Activated CD8-positive, alpha-beta T cell treated with anti-CD3 and anti-CD28 coated beads for 36 hours (primary cell): ENCODE measurements at places on chromosomes 13 and 19. TPM values are rescaled to one million over a fixed set of nuclear protein-coding genes. Genes with fewer than 3 reads are reported as not detected.

GRCh38 chr19:54949412-54949811 is 2.1 kb upstream of the NLRP7 start:
- DNase-seq = no peak

The ZNF266 gene
- 23.5 TPM for total RNA-seq

The P2RY11 gene
- 59.0 TPM for total RNA-seq

- no peak for DNase-seq
Measured at GRCh38 chr13:48231933-48232332, 1.1 kb upstream of the ITM2B start.

- peak; percentile 36 for DNase-seq
Measured at GRCh38 chr13:84896128-84896527, 903.1 kb downstream of the SLITRK6 start.

- no peak for DNase-seq
Measured at GRCh38 chr13:23788459-23788858, 100.7 kb downstream of the MIPEP start.

DNA sequence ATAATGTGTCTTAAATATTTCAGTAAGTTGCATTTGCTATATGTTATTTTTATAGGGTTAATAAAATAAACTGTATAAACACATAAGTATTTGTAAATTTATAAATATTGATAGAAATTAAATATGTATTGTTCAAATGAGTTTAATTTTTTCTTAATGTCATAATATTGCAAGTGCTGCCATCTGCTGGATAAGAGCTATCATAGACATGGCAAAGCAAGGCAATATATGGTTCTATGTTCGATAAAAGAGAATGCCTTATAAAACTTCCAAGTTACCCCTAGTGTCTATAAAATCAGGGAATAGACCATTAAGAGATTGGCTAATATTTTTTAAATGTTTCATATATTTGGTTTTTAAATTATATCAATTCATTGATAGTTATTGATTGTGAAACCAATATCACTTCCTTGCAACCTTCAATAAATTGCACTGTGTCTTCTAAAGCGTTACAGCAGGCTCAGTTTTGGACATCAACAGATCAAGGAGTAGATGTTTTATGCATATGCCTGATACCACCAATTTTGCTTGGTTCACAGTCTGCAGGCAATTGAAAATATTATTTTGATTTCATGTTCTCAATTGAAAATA is 29.0 kb upstream of the SLITRK6 start:
- DNase-seq = no peak

DNA sequence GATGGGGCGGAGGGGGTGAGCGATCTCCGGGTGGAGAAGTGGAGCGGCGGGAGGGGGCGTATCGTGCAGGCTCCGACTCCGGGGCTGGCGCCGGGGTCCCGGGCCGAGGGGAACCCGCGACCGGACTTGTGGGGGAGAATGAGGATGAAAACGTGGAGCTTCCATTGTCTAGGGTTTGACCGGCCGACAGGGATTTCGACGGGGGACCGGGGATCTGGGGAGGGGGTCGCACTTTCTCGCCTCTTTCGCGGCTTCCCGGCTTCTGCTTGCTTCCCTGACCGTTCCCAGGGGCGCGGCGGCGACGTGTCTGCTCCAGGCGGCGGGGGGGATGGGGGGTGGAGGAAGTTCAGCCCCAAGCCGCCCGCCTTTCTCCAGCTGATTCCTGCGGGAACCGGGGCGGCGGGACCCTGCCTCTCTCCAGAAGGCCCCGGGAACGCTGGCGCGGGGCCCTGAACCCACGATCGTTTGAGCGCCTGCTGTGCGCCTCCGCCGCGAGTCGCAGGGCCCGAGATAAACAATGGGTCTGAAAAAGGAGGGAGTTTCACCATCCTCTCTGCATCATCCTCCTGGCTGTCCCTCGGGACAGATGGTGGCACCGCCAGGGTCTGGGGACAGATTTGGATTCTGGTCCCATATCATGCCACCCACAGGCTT is 790 bp downstream of the TPM4 start:
- peak; percentile 28 for DNase-seq

GRCh38 chr19:17455308-17456123 is 5.2 kb downstream of the NXNL1 start:
- DNase-seq = no peak

DNA sequence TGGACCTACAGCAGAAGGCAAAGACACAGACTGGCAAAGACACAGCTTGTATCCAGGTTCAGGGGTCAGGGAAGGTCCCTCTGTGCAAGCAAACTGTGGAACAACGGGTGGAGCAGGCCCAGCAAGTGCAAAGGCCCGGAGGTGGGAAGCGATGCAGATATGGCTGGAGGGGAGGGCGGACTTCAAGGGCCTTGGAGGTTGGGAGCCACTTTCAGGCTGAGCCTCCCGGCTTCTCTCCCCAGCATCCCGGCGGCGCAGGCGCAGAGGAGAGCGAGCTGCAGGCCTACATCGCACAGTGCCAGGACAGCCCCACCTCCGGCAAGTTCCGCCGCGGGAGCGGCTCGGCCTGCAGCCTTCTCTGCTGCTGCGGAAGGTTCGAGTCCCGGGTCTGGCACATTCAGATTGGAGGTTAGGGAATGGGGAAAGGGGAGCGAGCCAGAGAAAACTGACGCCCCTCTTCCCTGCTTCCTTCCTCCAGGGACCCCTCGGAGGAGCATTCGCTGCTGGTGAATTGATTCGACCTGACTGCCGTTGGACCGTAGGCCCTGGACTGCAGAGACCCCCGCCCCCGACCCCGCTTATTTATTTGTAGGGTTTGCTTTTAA is 2.1 kb upstream of the PNPLA6 start:
- no peak for DNase-seq

The SLC1A6 gene
- not detected for total RNA-seq

GRCh38 chr19:3193256-3194105 is 7.8 kb downstream of the NCLN start:
- DNase-seq = no peak

The RINL gene
- 87.7 TPM for total RNA-seq

The TNFRSF19 gene
- not detected for total RNA-seq

DNA sequence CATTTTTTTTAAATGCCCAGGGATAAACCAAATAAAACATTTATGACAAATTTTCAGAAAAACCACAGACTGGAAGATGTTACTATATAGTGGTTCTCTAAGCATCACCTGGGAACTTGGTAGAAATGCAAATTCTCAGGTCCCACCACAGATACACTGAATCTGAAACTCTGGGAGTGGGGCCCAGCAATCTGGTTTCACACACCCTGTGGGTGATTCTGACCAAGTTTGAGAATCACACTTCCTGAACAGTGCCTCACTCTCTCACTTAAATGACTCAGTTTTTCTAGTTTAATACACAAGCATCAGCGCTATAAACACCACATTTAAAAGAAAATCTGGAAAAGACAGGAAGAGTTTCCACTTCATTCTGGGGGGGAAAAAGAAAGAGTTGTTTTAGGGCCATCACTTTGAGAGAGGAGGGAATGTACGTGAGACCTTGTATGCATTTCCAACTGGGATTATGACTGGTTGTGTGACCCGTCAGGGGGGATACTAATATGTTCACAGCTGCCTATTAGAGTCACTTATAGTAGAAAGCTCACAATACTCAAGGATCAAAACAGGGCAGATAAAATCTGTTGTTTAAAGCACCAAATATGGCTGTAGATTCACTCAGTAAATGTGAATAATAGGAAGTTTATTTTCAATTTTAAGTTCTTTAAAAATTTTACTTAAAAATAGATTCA is 567.7 kb downstream of the GPC6 start:
- DNase-seq = peak; percentile 81

DNA sequence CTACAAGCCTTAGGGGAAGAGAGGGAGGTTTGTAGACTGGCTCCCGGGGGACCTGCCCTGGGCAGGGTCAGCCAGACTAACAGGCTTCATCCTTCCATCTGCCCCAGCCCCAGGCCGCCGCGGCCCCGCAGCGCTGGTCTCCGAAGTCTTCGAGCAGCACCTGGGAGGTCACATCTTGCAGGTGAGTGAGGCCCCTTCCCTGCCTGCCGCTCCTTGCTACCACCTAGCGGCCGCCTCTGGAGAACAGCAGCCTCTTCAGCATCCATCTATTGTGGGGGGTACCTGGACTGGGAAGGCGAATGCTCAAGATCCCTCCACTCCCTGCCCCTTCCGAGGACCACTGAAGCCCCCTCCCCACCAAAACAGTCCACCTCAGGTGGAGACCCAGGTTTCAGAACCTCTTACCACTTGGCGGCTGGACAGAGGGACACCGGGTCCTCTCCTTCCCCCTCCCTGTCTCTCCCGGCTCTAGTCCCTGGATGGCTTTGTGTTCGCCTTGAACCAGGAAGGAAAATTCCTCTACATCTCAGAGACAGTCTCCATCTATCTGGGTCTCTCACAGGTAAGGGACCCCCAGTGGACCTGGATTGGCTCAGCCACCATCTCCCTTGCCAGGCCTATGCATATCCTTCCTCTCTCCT is 12.7 kb downstream of the NPAS1 start:
- DNase-seq = peak; percentile 76

The CALR3 gene
- total RNA-seq = not detected

DNA sequence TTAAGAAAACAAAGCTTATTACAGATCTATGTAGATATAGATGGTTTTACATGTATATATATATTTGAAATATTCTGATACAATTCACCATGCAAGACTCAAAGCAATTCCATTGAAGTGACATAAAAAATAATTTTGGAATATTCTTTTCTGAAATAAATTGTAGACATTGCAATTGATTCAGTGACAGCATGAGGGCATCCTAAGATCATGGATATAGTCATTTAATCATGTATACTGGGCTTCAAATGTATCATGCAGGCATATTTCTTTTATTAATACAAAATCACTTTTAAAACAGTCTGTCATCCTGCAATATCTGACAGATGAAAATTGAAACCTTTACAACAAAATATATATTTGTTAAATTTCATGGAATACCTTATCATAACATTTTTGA is 286.7 kb upstream of the SLITRK6 start:
- DNase-seq = no peak

- no peak for DNase-seq
Measured at GRCh38 chr13:97130190-97130589, 91.9 kb upstream of the MBNL2 start.

DNA sequence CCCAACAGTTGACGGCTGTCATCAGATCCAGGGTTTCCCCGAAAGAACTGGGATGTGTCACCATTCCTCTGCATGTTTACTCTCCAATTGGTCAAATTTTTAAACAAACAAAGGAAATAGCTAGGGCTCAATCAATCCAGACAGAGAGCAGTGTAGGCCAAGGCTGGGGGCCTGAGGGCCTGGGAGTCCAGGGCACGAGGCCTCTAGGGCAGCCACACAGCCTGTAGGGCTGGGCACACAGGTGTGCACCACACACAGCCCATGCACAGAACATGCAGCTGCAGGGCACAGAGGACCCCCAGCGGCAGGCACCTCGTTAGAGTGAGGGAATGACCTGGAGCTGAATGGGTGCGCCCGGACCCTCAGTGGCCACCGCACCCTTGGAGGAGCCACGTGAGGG is 9.5 kb downstream of the MIER2 start:
- DNase-seq = no peak

The TEX26 gene
- total RNA-seq = not detected

The ERICH4 gene
- not detected for total RNA-seq

- peak; percentile 80 for DNase-seq
Measured at GRCh38 chr19:48962029-48962848, 2.9 kb upstream of the FTL start.

GRCh38 chr19:7590256-7590655 is 5.4 kb upstream of the CAMSAP3 start:
- DNase-seq = no peak

The HTR2A gene
- total RNA-seq = not detected
